ENCODE measurements at places on chromosomes 4 and X.

DNA sequence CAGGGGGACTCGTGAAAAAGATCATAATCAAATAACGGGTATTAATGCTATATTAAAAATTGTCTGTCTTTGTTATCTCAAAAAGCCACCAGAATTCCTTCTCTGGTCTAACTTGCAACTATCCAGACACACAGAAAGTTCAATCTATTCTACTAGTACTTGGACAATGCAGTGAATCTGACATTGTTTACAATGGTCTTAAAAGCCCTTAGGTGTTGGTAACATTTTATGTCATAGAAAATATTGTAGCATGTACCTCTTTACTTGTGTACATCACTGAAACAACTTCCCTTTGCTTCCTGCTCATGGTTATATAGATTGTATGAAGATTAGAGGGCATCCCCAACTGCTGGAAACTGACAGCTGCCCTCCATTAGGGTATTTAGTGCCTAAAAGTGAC, 71.1 kb upstream of the PPP3CA start:
- no peak for DNase-seq

GRCh38 chr4:22842360-22843018, 149.8 kb downstream of the GBA3 start:
- DNase-seq, result no peak

GRCh38 chr4:114043116-114043515, 63.7 kb upstream of the ARSJ start:
- no peak for DNase-seq

DNA sequence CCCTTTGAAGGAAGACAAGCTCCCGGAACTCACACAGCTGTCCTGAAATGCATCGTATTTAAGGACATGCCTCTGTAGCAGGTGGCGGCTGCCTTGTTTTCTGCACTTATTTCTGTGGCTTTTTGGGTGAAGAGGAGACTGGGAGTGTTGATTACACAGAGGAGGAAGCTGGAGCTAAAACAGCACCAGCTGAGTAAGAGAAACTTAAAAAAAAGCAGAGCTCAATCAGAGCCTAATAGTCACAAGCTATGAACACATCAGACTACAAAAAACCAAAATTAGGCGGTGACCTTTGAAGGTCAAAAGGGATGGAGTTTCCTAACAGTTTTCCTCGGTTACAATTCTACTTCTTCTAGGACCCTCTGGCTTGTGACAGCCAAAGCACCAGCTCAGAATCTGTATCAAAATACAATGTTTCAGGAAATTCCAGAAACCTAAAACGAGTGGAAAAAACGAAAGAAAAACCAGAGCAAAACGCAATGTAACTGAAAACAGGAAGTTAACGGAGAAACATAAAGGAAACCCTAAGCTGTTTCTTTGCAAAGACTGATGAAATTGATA, 13.5 kb downstream of the PRKX start:
- DNase-seq, result no peak

DNA sequence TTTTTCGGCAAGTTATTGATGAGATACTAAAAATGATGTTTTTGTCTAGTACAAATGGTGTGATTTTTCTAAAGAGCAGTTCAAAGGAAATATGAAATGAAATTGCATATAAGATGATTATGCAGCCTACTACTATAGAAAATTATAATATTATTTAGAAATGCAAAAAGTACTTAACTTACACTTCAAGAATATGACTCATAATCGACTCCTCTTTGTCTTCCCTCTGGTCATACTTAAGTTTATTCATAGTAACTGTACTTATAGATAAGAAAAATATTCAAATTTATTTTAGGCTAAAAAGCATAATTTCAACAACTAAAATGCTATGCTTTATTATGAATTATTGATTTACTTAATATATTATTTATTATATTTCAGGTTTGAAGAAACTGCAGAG, 33.2 kb downstream of the CEP44 start:
- DNase-seq, result no peak

GRCh38 chr4:88999392-88999930, 57.5 kb downstream of the FAM13A start:
- DNase-seq, result no peak

DNA sequence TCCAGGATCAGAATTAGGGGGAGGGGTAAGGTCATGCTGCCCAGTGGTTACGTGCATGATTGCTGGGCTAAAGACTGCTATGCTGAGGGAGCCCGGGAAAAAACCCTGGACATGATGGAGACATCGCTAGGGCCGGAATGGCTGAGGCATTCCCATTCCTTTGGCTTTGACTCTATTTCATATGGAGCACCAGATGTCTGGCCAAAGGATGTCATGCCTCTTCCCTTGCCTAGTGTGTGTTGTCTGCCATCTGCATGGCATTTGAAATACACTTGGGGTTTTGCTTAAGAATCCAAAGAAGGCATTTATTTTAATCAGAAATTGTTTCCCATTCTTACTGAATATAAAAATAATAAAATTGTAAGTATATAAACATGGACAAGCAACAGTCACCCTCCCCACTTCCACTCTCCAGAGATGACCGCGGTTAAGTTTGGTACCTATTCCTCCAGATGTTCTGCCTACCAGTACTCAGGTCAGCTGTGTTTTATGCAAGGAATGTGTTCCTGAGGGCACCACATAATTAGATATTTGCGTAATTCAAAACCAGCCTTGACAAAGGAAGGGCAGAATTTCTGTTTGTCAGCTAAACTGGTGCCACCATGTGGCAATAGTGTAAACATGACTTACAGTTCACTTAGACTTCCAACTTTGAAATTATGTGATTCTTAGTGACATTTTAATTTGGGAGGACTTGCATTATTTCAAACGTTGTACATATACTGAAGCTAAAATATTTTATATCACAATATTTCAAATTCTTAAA, 105.9 kb downstream of the CT47B1 start:
- no peak for DNase-seq

GRCh38 chr4:104811727-104812126, 317.0 kb upstream of the CXXC4 start:
- no peak for DNase-seq

All from activated CD8-positive, alpha-beta memory T cell treated with anti-CD3 and anti-CD28 coated beads for 1 hour (primary cell).